Activated T-helper 1 cell treated with anti-CD3 and anti-CD28 coated beads, Interleukin-2, amount 50 U/mL, for 16 hours (primary cell): ENCODE measurements at places on chromosomes 5 and 9.

- no peak for DNase-seq
Measured at GRCh38 chr5:55035480-55035879, 11.4 kb downstream of the GZMK start.

- no peak for DNase-seq
Measured at GRCh38 chr5:95414451-95414850, 23.3 kb downstream of the FAM81B start.

DNA sequence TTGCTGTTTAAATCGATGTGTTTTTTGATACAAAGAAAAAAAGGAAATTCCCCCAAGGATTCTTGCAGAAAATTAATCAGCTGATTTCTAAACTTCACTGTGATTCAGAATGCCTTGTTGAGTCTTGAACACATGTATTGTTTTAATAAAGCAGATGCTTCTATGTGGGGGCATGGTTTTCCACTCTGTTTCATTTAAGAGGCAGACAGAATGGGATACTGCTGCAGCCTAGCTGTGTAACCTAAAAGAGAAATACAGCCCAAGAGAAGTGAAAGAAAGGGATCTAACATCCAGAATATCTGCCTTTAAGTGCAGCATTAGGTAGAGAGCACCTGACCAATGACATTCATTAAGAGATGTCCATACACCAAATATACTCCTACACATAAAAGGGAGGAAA, 365.1 kb upstream of the CCNH start:
- no peak for DNase-seq

- DNase-seq, result no peak
Measured at GRCh38 chr9:127349483-127350113, 47.4 kb upstream of the SLC2A8 start.

- DNase-seq, result no peak
Measured at GRCh38 chr5:137901011-137901817, 12.0 kb downstream of the PKD2L2 start.

GRCh38 chr5:16812911-16813310, 123.2 kb downstream of the MYO10 start:
- no peak for DNase-seq

GRCh38 chr5:178547753-178548415, 42.3 kb downstream of the COL23A1 start:
- DNase-seq, result no peak

DNA sequence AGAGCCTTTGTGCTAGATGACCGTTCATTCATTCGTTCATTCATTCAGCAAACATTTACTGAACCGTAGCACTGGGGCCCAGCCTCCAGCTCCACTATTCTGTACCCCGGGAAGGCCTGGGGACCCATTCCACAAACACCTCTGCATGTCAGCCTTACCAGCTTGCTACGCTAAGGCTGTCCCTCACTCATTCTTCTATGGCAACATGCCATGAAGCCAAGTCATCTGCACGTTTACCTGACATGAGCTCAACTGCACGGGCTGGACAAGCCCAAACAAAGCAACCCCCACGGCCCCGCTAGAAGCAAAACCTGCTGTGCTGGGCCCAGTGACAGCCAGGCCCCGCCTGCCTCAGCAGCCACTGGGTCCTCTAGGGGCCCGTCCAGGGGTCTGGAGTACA, 6.0 kb downstream of the CEL start:
- DNase-seq, result no peak

DNA sequence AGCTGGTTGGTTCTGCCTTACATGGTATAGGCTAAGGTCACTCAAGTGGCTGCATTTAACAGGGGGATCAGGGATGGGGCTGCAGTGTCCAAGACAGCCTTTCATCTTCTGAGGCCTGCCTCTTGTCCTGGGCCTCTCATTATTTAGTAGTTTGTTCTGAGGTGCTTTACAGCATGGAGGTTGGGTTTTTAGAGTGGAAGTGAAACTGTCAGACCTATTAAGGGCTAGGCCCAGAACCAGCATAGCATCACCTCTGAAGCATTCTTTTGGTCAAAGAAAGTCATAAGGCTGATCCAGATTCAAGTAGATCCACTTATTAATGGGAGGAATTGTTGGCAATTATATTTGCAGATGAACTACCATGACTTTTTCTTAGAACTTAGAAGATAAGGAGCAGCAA, 146.0 kb upstream of the NMUR2 start:
- DNase-seq, result no peak

- DNase-seq, result no peak
Measured at GRCh38 chr5:16160706-16161105, 18.9 kb downstream of the MARCHF11 start.

- peak; percentile 82 for DNase-seq
Measured at GRCh38 chr5:128083033-128083810, at the start of gene SLC12A2. TSS of gene SLC12A2 (plus strand) at chr5:128083766. CDS start at chr5:128083955, 189 bp downstream.

DNA sequence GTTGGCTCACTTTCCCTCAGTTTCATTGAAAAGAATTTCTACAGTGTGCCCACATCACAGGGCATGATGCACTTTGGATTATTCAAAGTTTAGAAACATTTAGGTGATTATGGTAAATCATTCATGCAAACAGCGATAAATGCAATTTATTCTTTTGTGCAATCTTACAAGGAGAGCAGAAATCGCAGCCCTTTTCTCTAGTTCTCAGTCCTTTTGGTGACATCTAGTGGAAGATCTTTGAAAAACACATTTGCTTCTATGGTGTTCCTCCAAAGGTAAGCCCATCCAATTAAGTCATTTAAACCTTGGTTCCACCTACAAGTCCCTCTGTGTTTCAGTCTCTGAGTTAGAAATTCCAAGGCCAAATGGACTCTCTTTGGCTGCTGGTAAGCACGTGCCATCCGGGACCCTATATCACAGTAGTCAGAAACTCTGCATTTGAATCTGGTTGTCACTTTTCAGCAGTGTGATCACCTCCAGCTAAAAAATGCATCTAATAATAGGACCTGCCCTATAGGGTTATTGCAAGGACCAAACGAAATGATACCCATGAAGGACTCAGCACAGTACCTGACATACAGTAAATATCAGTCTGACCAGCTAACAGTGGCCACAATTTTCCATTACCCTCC, 66.4 kb downstream of the MACROH2A1 start:
- no peak for DNase-seq

DNA sequence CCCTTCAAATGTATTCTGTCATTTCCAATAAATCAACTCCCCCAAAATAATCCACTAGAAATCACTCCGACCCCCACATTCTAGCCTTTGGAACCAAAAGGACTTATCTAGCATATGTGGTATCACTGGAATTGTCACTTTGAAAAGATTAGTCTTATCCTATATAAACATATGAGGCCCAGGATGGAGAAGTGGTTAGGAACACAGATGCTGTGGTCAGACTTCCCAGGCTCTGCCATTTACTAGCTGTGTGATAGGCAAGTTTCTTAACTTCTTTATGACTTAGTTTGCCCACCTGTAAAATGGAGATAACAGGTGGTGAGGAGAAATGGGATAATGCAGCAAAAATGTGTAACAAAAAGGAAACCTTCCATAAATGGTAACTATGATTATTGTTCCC, 62.0 kb upstream of the GLRX start:
- DNase-seq, result no peak

DNA sequence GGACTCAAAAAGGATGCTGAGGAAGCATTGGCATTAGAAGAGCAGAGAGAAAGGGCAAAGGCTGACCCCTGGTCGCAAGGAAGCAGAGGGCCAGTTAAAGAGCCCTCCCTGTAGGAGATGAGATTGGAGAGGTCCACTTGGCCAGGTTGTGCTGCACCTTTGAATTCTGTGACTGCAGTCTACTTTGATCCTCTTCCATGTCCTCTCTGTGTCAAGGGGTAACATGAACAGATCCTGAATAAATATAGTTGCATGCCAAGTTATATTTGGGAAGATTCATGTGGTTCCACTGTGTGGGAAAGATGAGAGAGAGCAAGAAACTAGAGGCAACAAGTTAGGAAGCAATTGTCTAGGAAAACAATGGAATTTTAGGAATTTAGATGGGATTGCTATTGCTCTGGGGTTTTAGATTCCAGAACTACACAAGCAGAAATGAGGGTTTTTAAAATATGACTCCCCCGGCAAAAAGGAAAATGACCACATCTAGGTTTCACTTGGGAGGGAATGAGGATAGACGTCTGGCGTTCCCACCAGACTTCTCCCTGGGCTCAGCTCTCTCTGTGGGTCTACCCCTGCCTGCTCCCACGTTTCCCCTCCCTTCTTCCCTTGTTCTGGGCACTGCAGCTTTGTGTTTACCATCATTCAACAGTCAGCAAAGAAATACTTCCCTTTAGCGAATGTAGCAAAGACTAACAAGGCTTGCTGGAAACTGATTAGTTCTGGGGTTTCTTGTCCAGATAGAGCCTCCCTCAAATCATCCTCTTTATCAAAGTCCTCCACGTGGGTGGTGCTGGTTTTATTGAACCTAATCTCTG, 63.6 kb downstream of the SNX18 start:
- DNase-seq, result no peak

- no peak for DNase-seq
Measured at GRCh38 chr9:135134268-135135022, 47.0 kb downstream of the OLFM1 start.

DNA sequence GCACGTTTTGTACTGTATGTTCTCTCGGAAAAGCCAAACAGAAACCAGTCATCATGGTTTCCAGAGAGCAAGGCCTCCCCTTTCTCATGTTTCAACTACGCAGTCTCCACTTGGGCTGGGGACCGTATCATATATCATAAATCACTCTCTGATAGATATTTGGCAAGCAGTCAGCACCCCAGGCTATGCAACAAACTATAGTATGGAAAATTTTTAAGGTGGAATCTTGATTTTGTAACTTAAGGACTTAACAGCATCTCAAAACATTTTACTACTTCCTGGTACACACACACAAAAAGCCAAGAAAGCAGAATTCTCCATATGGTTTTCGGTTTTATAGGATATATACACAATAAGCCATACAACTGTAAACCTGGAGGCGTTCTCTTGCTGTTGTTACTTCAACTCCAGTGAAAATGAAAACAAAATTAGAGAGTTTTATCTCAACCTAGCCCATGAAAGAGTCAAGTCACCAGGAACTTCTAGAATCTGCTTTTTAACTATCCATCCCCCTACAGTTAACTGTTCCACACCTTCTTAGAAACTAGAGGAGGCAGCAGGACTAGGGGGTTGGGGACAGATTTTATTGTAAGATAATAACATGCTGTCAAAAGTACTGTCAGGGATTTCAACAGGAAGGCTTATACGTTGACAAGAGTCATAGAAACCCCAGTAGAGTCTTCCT, 283.4 kb downstream of the NFIB start:
- no peak for DNase-seq

DNA sequence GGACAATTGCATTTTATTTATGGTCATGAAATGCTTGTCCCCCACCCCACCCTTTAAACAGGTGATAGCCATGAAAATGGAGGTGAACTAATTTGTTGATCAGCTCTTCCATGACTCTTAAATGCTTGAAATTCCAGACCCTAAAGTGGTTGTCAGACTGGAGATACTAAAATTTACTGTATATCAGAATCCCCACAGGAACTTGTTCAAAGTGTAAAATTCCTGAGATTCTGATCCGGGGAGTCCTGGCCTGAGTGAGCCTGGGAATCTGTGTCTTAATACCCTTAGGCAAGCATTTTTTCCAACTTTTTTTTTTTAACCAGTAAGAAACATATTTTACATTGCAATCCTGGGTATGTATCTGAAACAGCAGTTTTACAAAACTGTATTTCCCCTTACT, 4.7 kb downstream of the SKP2 start:
- DNase-seq, result no peak

- no peak for DNase-seq
Measured at GRCh38 chr9:69495296-69495695, 170.3 kb downstream of the ENTREP1 start.

DNA sequence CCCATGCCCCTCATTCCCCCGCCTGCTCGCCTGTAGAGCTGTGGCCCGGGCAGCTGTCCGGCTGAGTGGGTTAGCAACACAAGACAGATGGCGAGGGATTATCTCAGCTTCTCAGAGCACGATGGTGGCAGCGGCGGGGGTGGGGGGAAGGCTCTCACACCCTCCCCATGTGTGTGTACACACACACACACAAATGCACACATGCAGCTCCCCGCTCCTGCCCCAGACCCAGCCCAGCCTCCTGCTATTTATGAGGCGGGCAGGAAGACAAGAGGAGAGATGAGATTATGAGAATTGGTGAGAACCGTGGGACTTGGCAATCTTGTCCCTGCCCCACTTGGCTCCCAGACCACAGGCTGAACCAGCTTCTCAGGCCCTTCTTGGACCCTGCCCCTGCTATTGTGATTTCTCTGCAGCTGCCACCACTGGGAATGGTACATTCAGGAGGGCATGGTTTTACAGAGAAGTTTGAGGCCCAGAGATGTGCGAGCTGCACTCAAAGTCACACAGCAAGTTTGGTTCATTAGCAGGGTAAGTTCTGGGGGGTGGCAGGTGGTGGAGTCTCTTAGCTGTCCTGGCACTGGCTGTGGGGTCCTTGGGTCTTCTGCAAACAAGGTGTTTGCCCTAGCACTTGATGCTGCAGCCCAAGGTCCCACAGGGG, 51.0 kb upstream of the PSD2 start:
- DNase-seq, result no peak

DNA sequence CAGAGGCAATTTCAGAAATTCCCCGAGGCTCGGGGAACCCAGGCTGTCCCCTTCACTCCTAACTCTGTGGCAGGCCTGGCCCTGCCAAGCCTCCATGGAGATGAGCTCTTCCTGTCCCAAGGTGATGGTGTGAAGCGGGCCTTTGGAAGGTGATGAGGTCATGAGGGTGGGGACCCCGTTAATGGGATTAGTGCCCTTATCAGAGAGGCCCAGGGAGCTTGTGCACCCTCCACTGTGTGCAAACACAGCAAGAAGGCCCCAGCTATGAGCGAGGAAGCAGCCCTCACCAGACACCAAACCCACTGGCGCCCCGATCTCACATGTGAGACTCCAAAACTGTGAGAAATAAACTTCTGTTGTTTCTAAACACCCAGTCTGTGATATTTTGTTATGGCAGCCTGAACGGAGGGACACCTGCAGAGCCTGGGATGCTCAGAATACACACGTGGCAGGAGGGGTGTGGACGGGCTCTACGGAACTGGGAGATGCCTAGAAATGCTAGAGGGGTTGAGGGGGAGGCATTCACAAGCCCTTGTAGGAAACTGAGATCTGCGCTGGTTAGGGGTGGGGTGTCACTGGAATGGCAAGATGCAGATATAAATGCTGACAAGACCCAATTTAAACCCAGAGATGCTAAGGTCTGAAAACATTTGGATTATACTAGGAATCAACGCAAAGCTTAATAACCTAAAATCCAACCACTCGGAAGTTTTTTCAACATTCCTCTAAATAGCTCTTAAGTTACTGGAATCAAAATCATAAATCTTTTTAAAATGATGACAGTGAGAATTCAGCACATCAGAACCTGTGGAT, 46.9 kb downstream of the ADAMTS2 start:
- no peak for DNase-seq

- DNase-seq, result no peak
Measured at GRCh38 chr5:131634238-131634637, 791 bp downstream of the RAPGEF6 start.

DNA sequence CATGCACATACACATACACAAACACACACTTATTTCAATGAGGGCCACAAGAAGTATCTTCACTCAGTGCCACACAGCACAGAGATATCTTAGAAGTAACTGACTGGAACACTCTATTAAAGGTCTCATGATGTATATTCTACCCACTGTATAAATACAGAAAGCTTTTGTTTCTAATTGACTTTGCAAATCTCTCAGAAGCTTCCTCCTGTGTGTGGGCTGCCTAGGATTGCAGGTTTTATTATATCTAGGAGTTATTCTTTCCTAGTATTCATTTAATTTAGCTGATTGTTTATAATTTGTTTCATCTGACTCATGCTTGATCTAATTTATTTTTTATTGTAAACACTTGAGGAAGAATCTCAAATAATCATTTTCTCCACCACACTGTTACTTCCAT, 262.4 kb upstream of the ACTBL2 start:
- no peak for DNase-seq
